SJCRH30 (cell line): ENCODE measurements at places on chromosomes 4 and X. TPM values are rescaled to one million over a fixed set of nuclear protein-coding genes. Genes with fewer than 3 reads are reported as not detected.

GRCh38 chr4:77349796-77350195 lies 192.8 kb downstream of the CCNG2 start:
- DNase-seq: no peak
- no peak overlapping the region for H3K4me3 ChIP-seq
- H3K36me3 ChIP-seq: no peaks in the 10 kb centered on the region
- peaks cover 4% of the 10 kb centered on the region; the same call in 1 of the 2 replicates for H3K4me1 ChIP-seq
- no peak overlapping the region for H3K27ac ChIP-seq

- peaks cover 5% of the 10 kb centered on the region for H3K36me3 ChIP-seq
- peaks cover 18% of the 10 kb centered on the region for H3K4me1 ChIP-seq
Observed at GRCh38 chrX:103363046-103363445, 6.7 kb downstream of the TCEAL9 start.

DNA sequence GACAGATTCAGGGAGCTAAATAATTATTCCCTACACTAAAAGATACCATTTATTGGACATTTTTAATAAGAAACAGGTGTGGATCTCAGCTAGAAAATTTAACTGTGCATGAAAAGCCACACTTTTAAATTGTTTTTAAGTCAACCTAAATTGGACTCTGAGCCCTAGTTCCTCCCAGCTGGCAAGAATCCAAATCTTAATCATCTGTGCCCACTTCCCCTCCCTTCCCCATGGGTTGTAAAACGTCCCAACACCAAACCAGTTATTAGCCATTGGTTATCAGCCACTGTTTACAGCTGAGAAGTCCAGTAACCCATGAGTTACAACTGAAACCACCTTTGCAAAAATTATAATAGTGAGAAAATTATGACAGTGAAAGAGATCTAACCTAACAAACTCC lies 125.6 kb upstream of the S100G start:
- no peak overlapping the region for H3K4me3 ChIP-seq
- H3K36me3 ChIP-seq: no peaks in the 10 kb centered on the region
- no peak overlapping the region for H3K27ac ChIP-seq
- no peak for DNase-seq
- H3K27me3 ChIP-seq: no peaks in the 10 kb centered on the region

DNA sequence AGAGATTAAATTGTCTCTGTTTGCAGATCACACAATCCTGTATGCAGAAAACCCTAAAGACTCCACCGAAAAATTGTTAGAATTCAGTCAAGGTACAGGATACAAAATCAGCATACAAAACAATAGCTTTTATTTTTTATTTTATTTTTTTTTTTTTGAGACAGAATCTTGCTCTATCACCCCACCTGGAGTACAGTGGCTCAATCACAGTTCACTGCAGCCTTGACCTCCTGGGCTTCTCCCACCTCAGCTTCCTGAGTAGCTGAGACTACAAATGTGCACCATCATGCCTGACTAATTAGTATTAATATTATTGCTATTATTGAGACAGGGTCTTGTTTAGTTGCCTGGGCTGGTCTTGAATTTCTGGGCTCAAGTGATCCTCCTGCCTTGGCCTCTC lies 8.9 kb upstream of the PLXNB3 start:
- H3K36me3 ChIP-seq: no peaks in the 10 kb centered on the region
- no peak overlapping the region for H3K4me3 ChIP-seq
- H3K27me3 ChIP-seq: no peaks in the 10 kb centered on the region
- no peaks in the 10 kb centered on the region for H3K4me1 ChIP-seq
- no peak overlapping the region for H3K27ac ChIP-seq
- no peak for DNase-seq

DNA sequence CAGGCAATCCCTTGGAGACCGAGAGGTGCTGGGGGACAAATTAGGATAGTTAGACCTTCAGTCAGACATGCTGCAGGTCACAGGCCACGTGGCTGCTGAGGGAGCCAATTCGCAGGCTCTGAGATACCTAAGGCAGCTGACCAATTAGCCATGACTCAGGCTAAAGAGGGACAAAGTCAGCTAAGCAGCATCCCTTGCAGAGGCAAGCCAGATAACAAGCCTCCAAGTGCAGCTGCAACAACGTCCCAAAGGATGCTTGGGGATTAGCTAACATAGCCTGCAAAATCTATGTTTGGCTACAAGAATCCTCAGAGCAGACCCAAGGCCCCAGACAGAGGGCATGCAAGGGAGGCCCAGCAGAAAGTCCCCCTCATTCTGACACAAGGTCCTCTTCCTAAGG lies 93.5 kb downstream of the SEL1L3 start:
- no peaks in the 10 kb centered on the region for H3K27me3 ChIP-seq
- peaks cover 18% of the 10 kb centered on the region for H3K4me1 ChIP-seq
- peak; percentile 92 for DNase-seq

- no peaks in the 10 kb centered on the region for H3K27me3 ChIP-seq
- H3K4me3 ChIP-seq: peak overlapping the region; percentile 81
- H3K36me3 ChIP-seq: no peaks in the 10 kb centered on the region
- peak overlapping the region; percentile 88 for H3K27ac ChIP-seq
- H3K4me1 ChIP-seq: no peaks in the 10 kb centered on the region
- DNase-seq: peak; percentile 78
Observed at GRCh38 chrX:48897157-48897624, 377 bp downstream of the TIMM17B start.

DNA sequence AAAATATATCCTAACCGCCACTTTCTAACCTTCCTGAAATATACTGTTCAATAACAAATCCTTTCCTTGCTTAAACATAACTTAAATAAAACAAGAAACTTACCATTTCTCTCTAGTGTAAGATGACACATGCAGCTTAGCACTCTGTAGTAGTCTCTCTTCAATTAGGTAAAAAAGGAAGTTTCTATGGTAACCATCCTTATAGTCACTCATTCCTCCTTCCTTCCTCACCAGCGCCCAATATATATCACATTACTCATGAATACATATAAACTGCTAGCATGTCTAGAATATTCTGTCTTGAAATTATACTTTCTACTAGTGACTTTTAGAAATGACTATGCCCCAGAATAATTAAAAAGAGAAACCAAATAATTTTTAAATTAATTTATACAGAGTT lies 112.2 kb downstream of the SNCA start:
- H3K4me1 ChIP-seq: no peaks in the 10 kb centered on the region
- H3K36me3 ChIP-seq: no peaks in the 10 kb centered on the region; the same call in 1 of the 2 replicates
- H3K27ac ChIP-seq: no peak overlapping the region
- DNase-seq: no peak
- H3K27me3 ChIP-seq: no peaks in the 10 kb centered on the region

- H3K36me3 ChIP-seq: no peaks in the 10 kb centered on the region
- H3K4me1 ChIP-seq: peaks cover 16% of the 10 kb centered on the region
- no peak overlapping the region for H3K27ac ChIP-seq
- DNase-seq: no peak
Observed at GRCh38 chr4:6271701-6272465, 2.2 kb downstream of the WFS1 start.

GRCh38 chrX:75118296-75118695 lies 37.8 kb downstream of the ABCB7 start:
- no peak overlapping the region for H3K27ac ChIP-seq
- no peak overlapping the region for H3K4me3 ChIP-seq

The NLRP2B gene
- not detected in 2 replicates for total RNA-seq

The CYLC1 gene
- not detected in 2 replicates for total RNA-seq

The FGF16 gene
- total RNA-seq: not detected in 2 replicates

The RHOXF2 gene
- total RNA-seq: not detected in 2 replicates

The RNF4 gene
- total RNA-seq: 67.6 and 71.2 TPM in 2 replicates

The ODAM gene
- total RNA-seq: not detected in 2 replicates
